ENCODE measurements at places on chromosomes 16 and 17.

- no peak for DNase-seq
These were observed 24.8 kb upstream of the SLC25A19 start for GRCh38 chr17:75313941-75314551.

DNA sequence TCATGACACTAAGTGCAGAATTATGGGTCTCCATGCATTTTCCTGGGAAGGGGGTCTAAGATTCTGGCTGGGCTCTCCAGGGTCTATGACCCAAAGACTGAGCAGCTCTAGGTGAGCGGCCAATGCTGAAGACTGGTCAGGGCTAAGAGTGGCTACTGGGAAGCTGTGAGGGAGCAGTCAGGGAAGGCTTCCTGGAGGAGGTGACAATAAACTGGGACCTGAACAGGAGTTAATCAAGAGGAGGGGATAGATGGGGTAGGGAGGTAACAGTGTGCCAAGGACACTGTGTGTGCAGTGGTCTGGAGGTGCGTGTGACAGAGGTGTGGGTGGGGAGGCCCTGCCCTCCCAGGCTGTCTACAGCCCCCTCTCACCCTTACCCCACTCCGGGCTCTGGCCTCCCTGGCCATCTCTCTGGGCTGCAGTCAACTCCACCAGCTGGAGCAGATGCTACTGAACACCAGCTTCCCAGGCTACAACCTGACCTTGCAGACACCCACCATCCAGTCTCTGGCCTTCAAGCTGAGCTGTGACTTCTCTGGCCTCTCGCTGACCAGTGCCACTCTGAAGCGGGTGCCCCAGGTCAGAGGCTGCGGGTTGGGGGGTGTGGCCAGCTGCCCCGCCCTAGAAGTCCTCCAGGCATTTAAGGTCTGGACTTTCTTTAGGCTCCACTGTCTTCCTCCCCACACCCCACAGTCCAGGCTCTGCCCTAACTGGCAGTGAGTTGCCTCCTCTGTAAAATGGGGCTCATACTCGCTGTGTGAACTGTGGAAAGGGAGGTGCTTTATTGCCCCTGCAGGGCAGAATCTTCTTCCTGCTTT is 20.4 kb downstream of the ADGRG5 start:
- no peak for DNase-seq

DNA sequence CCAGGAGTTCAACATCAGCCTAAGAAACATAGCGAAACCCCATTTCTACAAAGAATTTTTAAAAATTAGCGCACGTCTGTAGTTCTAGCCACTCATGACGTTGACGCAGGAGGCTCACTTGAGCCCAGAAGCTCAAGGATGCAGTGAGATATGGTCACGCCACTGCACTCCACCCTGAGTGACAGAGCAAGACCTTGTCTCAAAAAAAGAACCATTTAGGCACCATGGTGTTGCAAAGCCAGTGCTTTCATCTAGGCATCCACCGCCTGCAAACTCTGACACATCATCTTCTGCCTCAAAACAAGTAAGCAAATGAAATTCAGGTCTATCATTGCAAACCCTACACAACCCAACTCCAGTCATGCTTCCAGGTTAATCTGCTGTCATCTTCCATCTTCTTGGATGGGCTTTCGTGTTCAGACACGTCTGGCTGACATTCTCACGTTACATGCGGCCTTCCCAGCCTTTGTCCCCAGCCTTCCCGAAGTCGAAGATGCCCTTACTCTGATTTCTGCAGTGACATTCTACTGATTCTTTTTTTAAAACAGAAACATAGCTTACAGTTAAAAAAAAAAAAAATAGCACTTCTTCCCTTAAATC is 8.9 kb downstream of the ANKRD11 start:
- DNase-seq: no peak

GRCh38 chr17:1002771-1003555 is 6.0 kb downstream of the TIMM22 start:
- peak; percentile 76 for DNase-seq

DNA sequence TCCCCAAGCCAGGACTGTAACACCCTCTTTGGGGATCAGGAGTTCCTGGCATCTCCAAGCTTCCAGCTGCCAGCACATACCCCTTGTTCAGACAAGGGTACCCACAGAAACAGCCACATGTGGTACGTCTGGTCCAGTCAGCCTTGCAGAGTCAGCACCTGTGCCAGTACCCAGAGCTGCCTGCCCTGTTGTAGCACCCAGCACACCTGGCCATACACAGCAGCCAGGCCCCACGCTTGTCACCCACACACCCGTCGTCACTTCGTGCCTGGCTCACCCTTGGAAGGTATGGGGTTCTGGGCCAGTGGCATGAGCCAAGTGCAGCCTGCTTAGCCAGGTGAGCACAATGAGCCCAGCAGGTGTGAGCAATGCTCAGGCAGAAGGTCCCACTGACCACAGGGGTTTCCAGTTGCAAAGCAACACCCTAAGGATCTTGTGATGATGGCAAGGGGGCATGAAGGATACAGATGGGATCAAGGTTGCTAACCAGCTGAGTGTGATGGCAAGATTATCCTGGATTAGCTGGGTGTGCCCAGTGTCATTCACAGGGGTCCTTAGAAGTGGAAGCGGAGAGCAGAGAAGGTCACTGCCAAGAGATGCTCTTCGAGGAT is 202.3 kb downstream of the CPPED1 start:
- no peak for DNase-seq

- no peak for DNase-seq
These were observed 18.0 kb downstream of the FAM234A start for GRCh38 chr16:252366-253337.

GRCh38 chr16:31052114-31052513 is 18.8 kb downstream of the STX4 start:
- peak; percentile 96 for DNase-seq

GRCh38 chr16:74439685-74440084 is 18.4 kb upstream of the CLEC18B start:
- no peak for DNase-seq

DNA sequence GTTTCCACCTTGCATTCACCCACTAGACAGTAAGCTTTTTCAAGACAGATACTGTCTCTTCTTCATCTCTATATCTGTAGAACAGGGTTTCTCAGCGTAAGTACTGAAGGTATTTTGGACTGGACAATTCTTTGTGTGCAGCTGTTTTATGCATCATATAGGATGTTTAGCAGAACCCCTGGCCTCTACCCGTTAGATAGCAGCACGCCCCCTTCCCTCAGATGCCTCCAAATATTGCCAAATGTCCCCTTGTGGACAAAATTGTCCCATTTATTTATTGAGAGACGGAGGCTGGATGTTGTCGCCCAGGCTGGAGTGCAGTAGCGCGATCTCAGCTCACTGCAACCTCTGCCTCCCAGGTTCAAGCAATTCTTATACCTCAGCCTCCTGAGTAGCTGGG is 263.3 kb upstream of the TBX2 start:
- DNase-seq: no peak

DNA sequence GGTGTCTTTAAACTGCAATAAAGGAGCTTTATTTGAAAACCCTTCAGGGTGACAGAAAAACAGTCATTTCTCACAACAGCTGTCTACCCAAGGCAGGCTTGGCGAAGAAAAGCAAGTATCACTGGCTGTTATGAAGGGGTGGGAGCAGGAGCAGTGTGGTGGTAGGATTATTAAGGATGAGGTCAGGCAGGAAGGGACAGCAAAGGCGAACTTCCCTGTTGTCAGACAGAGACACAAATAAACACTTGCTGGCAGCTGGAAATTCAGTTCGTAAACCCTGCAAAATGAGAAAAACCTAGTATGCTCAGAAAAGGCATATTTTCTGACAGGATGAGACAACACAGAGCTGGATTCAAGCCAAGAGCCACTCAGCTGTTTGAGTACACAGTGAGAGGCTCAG is 416.3 kb upstream of the CDH5 start:
- peak; percentile 3 for DNase-seq

DNA sequence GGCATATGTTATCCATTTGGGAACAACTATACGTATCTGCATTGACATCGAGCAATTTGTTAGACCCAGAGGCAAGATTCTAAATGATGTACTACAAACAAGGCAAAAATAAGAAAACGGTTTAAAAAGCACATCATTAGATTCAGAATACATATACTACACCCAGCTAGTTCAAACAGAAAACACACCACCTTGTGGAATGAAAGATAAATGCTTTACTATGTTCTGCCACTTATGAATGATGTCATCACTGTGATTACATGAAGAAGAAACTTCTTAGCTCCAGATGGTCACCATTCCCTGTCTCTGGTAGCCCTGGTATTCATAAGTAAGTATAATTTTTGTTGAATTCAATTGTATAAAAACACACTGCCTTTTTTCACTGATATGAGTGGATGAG is 7.8 kb downstream of the NACA2 start:
- DNase-seq: peak; percentile 77

DNA sequence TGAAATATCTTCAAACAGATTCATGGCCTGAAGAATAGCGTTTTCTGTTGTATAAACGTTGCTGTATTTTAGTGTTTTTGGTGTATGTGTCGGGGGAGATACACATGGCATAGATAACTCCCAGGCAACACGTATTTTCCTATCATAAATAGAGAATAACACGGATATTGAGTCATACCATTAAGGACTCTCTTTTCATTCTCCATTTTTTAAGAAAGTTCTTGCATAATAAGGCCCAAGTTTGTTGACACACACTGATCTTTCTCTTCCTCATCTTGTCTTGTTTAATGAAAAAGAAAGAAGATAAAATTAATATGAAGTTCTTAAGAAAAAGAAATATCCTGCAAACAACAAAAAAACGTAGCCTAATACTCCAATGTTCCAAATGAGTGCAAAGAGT is 13.4 kb downstream of the ABCA8 start:
- no peak for DNase-seq

GRCh38 chr17:13182854-13183253 is 165.0 kb upstream of the ELAC2 start:
- no peak for DNase-seq

DNA sequence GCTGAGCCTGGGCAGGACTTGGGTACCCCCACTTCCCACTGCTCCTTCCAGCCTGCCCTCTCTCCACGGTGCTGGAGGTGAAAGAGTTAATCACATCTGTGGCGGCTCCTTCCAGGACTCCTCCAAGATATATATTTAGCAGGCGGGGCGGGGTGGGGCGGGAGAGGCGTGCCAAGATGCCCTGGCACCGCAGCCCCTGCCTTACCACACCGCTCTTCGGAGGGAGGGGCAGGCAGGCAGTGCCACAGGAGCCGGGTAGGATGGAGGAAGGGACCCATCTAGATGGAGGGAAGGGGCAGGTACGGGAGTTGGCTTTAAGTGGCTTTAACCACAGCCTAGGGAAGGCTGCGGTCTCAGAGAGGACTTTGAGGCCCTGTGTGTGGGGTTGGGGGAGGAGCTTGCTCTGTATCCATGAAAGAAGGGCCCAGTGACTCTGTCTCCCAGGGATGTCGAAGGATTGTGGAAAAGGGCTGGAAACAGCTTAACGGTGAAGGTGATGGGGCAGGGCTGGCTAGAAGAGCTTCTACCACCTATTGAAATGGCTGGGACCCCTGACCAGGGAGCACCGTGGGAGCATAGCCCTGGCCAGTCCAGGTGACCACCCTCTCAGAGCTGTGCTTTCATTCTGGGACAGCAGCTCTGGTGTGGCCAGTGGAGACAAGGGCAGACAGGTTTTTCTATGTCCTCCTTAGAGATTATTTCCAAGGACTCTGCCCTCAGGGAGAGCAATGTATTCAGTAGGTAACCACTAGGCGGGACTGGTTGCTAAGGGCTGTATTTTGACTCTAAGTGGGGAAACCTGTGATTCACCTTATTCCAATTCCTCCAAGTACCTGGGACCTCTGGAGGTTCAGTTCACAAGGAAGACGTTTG is 13.0 kb downstream of the GPR142 start:
- DNase-seq: no peak

DNA sequence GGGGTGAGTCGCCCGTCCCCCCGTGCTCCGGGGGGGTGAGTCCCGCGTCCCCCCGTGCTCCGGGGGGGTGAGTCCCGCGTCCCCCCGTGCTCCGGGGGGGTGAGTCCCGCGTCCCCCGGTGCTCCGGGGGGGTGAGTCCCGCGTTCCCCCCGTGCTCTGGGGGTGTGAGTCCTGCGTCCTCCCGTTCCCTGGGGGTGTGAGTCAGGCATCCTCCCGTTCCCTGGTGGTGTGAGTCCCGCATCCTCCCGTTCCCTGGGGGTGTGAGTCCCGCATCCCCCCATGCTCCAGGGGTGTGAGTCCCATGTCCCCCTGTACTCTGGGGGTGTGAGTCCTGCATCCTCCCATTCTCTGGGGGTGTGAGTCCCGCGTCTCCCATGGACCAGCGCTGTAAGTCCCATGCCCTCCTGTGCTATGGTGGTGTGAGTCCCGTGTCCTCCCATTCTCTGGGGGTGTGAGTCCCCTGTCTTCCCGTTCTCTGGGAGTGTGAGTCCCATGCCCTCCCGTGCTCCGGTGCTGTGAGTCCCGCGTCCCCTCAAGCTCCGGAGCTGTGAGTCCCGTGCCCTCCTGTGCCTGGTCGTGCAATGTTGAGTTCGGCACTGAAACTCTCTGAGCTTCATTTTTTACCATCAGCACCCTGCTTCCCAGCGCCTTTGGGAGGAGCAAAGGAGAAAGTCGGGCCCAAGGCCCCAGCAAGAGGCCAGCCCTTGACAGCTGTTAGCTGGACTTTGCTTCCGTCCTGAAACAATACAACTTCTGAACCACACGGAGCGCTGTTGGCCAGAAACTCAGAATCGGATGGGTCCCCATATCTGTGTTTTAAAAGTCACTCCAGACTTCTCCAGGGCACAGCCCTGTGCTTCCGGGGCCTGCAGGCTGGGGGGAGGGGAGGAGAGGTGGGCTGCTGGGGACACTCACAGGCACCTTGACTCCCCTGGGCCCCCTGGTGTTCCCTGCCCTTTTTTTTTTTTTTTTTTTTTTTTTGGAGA is 11.5 kb upstream of the ZC3H18 start:
- DNase-seq: peak; percentile 39

DNA sequence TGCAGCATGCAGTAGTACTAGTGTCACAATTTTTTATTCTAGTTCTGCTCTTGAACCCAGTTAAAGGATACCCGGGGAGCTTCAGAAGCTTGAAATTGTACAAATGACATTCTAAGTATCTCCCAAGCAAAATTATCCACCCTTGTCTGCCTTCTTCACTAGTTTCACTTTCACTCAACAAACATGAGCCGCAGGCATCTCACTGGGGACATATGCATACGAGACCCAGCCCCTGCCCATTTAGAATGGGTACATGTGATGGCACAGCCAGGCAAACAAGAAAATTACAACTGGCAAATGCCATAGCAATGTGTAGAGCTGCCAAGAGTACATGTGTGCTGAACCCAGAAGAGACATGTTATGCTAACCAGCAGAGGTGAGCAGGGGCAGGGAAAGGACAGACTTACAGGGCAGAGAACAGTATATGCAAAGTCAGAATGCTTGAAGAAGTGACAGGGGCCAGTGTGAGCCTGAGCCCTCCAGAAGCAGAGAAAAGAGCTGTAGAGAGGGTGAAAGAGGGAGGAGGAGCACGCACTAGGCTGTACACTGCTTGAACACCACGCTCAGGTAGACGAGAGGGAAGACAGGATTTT is 8.3 kb downstream of the GINS2 start:
- DNase-seq: no peak

GRCh38 chr16:31875928-31876547 is 2.4 kb downstream of the ZNF267 start:
- DNase-seq: no peak

DNA sequence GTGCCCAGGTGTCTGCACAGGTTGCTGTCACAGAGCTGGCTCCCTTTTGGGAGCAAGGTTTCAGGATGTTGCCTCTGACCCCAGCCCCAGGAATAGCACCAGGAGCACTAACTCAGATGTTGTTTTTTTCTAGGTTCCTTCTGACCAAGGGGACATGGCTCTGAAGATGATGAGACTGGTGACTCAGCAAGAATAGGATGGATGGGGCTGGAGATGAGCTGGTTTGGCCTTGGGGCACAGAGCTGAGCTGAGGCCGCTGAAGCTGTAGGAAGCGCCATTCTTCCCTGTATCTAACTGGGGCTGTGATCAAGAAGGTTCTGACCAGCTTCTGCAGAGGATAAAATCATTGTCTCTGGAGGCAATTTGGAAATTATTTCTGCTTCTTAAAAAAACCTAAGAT is 28.1 kb downstream of the SCPEP1 start:
- no peak for DNase-seq
